ENCODE measurements at places on chromosomes 6 and 20. TPM values are rescaled to one million over a fixed set of nuclear protein-coding genes. Genes with fewer than 3 reads are reported as not detected.

Gene CTCFL
- 0.27 TPM for total RNA-seq

Gene PHACTR2
- 141 TPM for total RNA-seq

GRCh38 chr6:89433252-89434149, 549 bp downstream of the ANKRD6 start:
- DNase-seq: peak; percentile 63

- DNase-seq: peak; percentile 64
Observed at GRCh38 chr20:38290829-38291814, 12.8 kb upstream of the BPI start.

Gene CCN6
- 0.18 TPM for total RNA-seq

GRCh38 chr20:56688106-56688505, 59.0 kb downstream of the TFAP2C start:
- DNase-seq: no peak

DNA sequence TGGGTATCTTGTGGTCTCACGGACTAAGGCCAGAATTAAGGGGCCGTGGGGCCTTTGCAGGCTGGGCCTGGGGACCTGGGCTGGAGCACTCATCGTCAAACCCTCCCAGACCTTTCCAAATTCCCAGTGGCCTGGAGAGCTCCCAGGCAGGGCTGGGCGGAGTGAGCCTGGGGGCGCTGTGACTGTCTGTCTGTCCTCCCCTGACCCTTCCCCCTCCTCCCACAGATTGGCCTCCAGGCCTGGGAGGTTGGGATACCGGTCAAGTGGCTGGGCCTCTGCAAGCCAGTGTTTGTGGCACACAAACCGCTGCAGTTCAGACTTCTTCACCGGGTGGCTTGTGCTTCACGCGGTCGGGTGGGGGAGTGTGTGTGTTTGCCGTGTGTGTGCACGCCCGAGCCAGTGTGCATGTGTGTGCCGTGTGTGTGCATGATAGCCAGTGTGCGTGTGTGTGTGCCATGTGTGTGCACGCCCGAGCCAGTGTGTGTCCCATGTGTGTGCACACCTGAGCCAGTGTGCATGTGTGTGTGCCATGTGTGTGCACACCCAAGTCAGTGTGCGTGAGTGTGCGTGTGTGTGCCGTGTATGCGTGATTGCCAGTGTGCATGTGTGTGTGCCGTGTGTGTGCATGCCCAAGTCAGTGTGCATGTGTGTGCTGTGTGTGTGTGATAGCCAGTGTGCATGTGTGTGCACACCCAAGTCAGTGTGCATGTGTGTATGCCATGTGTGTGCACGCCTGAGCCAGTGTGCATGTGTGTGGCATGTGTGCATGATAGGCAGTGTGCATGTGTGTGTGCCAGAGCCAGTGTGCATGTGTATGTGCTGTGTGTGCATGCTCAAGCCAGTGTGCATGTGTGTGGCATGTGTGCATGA, 6.3 kb downstream of the RBBP8NL start:
- no peak for DNase-seq

Gene PRRT1
- 6.1 TPM for total RNA-seq

DNA sequence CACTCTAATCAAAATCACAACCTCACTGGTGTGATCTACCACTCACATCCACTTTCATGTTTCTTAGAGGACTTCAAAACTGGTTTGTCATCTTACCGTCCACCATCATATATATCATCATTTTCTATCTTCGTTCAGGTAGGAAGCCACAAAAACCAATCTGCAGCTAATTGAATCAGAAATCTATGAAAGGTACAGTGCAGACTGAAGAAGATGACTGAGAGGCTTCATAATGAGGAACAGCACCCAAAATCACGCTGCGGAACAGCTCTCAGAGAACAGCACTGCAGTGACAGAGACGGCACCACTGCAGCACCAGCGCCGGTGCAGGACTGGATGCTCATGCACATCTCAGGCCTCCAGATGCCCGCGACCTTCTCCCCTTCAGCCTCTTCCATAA, 13.0 kb downstream of the GMDS start:
- DNase-seq: no peak

DNA sequence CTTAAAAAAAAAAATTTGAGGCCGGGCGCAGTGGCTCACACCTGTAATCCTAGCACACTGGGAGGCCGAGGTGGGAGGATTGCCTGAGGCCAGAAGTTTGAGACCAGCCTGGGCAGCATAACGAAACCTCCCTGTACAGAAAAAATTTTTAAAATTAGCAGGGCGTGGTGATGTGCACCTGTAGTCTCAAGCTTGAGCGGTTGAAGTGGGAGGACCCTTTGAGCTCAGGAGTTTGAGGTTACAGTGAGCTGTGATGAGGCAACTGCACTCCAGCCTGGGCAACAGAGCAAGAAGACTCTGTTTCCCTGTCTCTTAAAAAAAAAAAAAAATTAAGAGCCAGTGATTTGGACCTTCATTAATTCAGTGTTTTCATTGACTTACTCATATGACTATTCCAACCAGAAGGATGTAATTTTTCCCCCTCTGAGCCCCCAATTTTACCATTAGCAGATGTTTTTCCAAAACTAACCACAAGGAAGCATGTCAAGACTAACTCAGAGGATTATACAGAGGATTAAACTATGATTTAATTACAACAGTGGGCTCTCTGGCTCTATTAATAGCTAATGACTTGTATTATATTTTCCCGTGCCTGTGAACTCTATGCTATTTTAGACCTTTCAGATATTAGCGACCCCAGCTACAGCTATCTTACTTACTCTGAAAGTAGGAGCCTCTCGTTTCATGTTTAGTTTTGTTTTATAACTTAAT, 75.1 kb downstream of the ARID1B start:
- DNase-seq: no peak

DNA sequence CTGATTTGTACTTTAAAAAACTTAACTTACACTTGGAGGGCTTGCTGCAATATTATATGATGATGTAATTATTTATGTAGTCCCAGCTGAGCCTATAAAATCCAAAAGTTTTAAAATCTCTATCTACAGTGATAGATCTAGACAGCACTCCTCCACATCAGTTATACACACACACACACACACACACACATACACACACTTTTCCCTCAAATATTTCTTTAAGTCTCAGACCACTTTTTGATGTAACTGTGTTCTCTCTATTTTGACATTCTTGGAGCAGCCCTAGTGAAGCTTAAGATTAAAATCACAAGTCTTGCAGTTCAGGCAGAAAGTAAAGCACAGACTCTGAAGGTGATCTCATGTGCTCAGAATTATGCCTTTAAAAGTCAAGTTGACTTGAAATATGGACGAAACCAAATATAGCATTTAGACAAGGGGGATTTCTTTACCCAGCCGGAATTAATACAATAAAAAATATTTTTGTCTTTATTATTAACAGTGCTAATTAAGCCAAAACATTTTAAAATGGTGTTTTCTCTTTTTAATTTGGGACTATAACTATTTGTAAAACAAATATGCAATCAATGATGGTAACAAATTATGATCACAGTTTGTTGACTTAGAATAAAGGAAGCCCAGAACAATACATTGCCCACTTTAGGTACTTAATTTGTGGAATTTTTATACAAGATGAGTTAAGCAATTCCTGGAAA, 63.5 kb upstream of the TMEM30A start:
- DNase-seq: no peak

GRCh38 chr6:80094017-80094416, 12.5 kb upstream of the BCKDHB start:
- no peak for DNase-seq

GRCh38 chr6:166307082-166308032, 835 bp downstream of the PRR18 start:
- no peak for DNase-seq

GRCh38 chr6:124699038-124699437, 263.2 kb upstream of the RNF217 start:
- DNase-seq: no peak

- no peak for DNase-seq
Observed at GRCh38 chr20:22554391-22554790, 30.0 kb downstream of the FOXA2 start.

GRCh38 chr20:34061695-34062094, 50.3 kb downstream of the EIF2S2 start:
- no peak for DNase-seq

DNA sequence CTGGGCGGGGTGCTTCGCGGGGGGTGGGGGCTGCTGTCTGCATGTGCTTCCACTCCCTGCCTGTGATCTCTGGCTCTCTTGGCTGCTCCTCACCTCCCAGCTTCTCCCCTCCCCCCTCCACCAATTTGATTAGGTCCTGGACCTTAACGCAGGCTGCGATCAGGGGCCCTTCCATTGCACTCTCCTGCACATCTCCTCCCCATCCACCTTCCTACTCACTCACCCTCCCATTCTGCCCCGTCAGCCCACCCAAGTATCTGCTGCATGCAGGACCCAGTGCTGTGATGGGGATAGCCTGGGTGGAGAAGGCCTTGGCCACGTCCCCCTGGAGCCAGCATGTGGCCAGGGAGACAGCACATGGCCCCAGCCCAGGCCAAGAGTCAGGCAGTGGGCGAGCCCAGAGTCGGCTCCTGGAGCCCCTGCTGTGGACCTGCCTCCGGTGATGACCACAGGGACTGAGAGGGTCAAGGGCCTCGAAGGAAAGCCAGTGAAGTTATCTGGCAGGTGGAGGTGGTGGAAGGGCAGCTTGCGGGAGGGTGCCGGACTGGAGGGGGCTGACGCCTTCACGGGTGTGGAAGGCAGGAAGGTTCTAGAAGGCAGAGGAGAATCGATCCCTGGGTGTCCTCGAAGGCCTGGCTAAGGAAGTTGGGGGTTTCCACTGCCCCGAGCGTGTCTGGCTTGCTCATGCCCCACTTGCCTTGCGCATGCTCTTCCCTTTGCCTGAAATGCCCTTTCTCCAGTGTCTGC, 40.7 kb downstream of the SRC start:
- peak; percentile 54 for DNase-seq

GRCh38 chr6:80689716-80690395, 583.4 kb downstream of the BCKDHB start:
- DNase-seq: no peak

Gene LY6G6F
- total RNA-seq: not detected

- no peak for DNase-seq
Observed at GRCh38 chr6:26231006-26231587, 133.9 kb upstream of the BTN3A2 start.

DNA sequence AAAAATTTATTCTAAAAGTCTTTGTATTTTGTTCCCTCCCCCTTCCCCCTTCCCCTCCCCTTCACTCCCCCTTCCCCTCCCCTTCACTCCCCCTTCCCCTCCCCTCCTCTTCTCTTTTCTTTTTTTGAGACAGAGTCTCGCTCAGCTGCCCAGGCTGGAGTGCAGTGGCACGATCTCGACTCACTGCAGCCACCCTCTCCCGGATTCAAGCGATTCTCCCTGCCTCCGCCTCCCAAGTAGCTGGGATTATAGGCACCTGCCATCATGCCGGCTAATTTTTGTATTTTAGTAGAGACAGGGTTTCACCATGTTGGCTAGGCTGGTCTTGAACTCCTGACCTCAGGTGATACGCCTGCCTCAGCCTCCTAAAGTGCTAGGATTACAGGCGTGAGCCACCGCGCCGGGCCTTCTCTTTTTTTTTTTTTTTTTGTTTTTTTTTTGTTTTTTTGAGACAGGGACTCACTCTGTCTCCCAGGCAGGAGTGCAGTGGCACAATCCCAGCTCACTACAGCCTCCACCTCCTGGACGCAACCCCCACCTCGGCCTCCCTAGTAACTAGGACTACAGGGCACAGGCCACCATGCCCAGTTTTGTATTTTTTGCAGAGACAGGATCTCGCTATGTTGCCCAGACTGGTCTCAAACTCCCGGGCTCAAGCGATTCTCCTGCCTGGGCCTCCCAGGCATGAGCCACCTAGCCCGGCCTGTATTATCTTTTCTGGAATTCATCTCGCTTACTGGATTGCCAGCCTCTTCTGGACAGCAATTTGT, 1.1 kb upstream of the AFG1L start:
- DNase-seq: no peak

DNA sequence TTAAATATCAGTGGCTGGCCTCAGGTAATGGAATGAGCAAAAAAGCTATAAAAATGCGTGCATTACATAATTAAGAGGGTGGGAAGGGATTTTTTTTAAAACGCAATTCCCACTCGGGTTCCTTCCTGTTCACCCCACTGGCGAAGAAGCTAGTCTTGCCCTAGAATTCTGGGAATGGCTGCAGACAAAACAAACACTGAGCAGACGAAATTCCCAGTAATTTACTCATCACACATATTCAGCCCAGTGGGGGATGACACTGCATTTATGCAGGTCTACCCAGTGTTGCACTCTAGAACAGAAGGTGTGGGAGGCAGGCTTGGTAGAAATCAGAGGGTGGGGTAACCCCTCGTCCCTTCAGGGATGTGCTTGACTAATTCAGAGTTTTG, 2695.0 kb upstream of the DEFB115 start:
- no peak for DNase-seq

- DNase-seq: no peak
Observed at GRCh38 chr6:8664700-8665099, 229.4 kb upstream of the SLC35B3 start.

DNA sequence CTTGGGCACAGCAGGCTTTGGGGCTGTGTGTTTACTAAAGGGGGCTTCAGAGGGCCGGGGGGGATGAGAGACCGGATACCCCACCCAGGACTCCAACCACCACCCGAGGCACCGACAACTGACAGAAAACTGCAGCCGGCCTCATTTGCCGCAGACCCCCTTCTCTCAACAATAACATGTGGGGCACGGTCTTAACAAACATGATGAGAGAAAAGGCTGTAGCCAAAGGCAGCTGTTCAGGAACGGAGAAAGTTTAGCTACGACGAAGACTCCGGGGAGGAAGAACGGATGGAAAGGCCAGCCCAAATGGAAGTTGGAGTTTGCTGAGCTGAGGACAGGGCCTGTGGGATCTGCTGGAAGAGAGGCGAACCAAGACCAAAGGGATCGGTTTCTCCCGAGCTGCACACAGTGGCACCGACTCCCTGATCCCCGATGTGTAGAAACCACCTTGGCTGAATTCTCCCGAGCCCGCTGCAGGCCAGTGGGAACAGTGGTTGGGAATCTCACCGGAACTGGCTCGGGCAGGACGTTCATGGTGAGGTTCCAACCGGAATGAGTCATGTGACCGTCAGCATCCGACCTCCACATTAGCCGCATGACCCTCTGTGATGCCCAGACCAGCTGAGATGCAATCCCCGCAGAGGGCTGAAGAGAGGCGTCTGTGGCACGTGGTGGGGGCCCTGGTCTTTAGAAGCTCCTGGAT, 359.3 kb downstream of the TAF4 start:
- DNase-seq: no peak

- DNase-seq: no peak
Observed at GRCh38 chr6:156062091-156062563, 606.5 kb upstream of the NOX3 start.

GRCh38 chr20:60589623-60590022, 631.4 kb downstream of the CDH26 start:
- DNase-seq: no peak

DNA sequence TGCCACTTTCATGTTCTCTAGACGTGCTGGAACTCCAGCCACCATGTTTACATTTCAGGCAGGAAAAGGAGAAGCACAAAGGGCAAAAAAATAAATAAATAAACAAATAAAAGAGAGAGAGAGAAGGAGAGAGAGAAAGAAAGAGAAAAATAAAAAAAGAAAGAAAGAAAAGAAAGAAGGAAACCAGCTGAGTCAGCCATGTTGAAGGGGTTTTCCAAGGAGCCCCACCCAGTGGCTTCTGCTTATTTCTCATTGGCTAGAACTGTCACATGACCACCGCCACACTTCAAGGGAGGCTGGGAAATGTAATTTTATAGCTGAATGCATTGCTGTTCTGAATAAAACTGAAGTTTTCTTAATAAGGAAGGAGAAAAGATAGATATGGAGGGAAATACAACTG, 71.1 kb downstream of the BFSP1 start:
- no peak for DNase-seq

GRCh38 chr6:89492025-89492640, 59.2 kb downstream of the ANKRD6 start:
- DNase-seq: no peak

GRCh38 chr20:53642196-53643030, 48.8 kb upstream of the ZNF217 start:
- no peak for DNase-seq

- DNase-seq: no peak
Observed at GRCh38 chr6:17790489-17790888, 83.8 kb upstream of the NUP153 start.

Gene POM121L2
- total RNA-seq: not detected

Measured in sciatic nerve (tissue), 2 donors.